Neural progenitor cell (in vitro differentiated cells): ENCODE measurements at places on chromosomes 13 and 19.
A peak's percentile ranks its signal among the peaks of the same experiment; 100 is the strongest.

DNA sequence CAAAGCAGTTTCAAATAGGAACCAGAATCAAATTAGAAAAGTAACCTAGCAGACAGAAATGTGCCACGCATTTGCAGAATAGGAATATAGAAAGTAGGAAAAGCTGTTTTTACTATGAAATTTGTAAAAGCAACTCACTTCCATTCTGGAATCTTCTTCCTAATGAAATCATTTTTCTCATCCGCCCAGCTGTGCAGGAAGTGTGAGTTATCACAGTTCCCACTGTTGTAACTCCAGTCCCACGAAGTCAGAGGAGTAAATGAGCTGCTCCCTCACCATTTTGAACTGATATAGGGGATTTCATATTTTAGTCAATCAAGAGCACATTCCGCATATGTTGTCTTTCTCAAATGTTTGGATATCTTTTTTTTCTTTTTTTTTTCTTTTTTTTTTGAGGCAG, 230.8 kb downstream of the TBC1D4 start:
- no peak for DNase-seq

- no peak for DNase-seq
Observed at GRCh38 chr19:18308948-18309325, 13.9 kb downstream of the LSM4 start.

DNA sequence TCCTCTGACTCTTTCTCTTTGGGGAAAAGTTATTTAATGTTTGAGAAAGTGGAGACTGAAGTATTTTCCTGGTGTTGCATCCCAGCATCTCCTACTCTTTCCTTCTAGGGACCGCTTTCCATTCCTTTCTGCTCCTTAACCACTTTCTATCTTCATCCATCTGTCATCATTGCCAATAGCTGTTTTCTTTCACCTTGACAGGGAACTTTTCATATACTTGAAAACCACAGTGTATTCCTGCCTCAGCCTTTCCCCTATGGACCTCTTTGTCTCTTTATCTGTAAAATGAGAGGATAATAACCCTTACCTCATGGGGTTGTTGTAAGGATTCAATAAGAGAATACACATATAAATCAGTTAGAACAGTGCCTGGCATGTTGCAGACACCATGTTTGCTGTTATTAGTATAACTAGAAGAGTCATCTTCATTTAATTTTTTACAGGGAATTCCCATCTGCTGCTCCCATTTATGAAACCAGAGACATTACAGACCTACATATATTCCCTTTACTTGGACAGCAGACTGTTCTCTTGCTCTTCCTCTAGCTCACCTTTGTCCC, 31.8 kb downstream of the LCP1 start:
- DNase-seq: no peak

DNA sequence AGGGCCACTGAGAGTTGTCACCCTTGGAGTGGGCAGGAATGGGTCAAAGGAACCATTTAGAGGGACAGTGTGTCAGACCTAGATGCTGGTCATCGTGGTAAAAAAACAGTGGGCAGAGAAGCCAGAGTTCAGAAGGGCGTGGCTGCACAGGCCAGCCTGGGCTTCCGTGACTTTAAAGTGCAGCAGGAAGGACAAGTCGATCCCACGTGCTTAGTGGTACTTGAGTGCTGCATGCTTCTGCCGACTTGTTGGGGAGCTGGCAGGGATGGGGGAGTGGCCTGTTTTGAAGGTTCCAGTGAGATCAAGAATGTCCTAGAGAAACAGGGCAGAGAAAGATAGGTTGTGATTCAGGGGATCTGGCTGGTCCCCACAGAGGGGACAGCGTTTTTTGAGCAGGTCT, 17.0 kb downstream of the LYL1 start:
- no peak for DNase-seq

GRCh38 chr19:46366620-46367292, 19.9 kb downstream of the PPP5C start:
- DNase-seq: no peak

DNA sequence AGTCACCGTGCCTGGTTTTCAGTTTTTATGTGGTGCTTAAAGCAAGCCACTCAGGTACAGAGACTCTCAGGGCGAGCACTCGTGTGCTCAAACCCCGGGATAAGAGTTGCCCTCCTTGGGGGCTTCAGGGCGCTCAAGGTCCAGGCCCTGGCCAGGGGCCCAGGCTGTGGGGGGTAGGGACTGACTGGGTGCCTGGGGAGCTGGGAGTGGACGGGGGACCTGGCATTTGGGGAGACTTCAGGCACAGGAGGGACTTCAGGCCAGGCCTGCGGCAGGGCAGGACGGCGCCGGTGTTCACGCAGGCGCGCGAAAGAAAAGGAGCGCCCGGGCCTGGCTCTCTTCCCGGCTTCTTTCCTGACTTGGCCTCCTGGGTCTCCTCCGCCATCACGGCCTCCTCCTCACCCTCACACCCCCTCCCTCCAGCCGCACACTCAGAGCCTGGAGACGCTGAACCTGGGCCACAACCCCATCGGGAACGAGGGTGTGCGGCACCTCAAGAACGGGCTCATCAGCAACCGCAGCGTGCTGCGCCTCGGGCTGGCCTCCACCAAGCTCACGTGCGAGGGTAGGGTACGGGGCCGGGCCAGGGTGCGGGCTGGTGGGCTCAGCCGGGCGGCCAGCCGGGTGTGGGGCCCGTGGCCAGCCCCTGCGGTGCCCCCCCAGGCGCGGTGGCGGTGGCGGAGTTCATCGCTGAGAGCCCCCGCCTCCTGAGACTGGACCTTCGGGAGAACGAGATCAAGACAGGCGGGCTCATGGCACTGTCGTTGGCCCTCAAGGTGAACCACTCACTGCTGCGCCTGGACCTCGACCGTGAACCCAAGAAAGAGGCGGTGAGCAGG, 16.1 kb downstream of the NKPD1 start:
- DNase-seq: no peak

- DNase-seq: no peak
Observed at GRCh38 chr13:31052478-31052877, 109.2 kb downstream of the HSPH1 start.

DNA sequence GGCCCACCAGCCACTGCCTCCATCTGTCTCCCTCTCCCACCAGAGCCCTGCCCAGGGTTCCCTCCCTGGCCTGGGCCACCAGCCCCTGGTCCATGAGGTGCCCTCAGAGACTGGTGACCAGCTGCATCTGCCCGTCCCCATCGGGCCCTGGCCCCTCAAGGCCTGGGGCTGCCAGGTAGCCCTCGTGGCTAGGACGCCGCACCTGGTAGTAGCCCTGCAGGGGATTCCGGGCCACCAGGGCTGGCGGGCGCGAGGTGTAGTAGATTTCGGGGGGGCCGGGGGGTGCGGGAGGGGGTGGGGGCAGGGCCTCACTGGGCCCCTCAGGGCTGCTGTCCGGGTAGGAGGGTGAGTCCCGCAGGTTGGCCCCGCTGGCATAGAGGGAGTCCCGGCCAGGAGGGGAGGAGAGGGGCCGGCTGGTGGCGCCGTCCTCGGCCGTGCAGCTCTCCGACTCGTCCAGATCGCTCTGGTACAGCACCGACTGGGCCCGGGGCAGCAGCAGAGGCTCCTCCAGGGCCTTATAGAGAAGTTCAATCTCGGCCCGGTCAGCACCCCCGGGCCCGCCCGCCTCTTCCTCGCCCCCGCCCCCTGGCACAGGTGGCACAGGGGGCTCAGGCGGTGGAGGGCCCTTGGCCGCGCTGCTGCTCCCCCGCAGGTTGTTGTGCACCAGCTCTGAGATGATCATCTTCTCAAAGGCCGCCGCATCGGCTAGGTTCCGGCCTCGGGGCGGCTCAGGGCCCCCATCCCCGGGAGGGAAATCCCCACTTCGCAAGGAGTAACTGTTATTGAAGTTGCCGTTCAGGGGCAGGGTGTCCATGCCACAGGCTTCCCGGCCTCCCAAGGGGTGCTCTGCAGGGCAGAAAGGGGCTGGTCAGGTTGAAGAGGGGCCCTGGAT, 14.6 kb upstream of the ASF1B start:
- DNase-seq: no peak

- no peak for DNase-seq
Observed at GRCh38 chr19:10206226-10206885, 11.6 kb upstream of the DNMT1 start.

- DNase-seq: no peak
Observed at GRCh38 chr13:41402691-41403511, 54.4 kb upstream of the RGCC start.

- DNase-seq: no peak
Observed at GRCh38 chr19:9641810-9642209, 20.8 kb upstream of the ZNF561 start.

GRCh38 chr13:24683838-24684599, 3.8 kb downstream of the ATP12A start:
- DNase-seq: peak; percentile 88

DNA sequence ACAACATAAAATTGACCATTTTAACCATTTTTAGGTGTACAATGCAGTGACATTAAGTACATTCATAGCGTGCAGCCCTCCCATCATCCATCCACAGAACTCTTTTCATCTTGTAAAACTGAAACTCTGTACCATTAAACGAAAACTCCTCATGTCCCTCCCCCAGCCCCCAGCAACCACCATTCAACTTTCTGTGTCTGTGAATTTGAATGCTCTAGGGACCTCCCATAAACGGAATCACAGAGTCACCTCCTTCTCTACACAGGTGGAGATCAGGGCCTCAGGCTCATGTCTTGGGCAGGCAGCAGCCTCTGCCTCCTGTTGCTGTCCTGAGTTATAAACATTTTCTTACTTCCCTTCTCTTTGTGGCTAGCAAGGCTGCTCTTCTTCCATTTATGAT, 7.3 kb upstream of the CCNE1 start:
- DNase-seq: no peak

GRCh38 chr13:59641261-59641660, 522.5 kb downstream of the DIAPH3 start:
- DNase-seq: peak; percentile 22

GRCh38 chr13:32025730-32026129, 5.8 kb upstream of the FRY start:
- DNase-seq: peak; percentile 93

DNA sequence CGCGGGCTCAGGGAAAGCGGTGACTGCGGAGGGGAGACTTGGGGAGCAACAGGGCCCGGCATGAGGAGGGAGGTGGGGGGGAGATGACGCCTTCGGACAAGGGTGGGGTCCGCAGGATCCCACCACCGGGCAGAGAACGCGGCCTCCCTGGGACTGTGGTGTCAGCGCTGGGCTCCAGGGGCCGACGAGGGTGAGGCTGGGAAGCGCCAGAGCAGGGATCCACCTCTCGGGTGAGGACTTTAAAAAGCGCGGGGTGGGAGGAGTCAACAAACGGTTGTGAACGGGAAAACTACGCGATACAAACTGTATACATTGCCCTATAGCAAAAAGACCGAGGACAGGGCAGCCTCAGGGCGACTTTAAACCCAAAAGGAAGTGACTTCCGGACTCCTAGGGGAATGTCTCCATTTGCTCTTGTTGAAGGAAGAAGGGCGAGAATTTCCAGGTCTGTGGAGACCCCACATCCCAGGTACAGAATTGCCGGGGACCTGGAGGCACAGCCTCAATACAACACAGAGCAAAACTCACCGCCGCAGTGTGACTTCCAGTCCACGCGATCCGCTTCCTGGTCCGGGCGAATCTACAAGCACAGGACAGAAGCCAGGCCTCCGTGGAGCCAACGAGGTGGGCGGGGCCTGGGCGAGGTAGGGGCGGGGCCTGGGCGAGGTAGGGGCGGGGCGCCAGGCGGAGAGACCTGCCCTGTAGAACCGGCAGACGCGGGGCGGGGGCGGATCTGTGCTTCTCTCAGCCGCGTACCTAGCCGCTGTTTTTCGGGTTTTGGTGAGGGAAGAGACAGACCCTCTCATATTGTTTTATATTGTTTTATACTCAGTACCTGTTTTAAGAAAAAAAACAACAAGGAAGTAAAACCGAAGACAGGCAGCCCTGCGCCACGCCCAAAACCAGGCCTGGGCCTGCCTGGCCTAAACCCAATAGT, at the start of gene ZNF888:
ZNF888 (minus strand) TSS at position 588 of the 937 bp plus-strand sequence. CDS start 5,555 bp downstream, outside the sequence.
- DNase-seq: peak; percentile 92

GRCh38 chr19:1264801-1265614, 4.1 kb upstream of the CIRBP start:
- DNase-seq: peak; percentile 86

- DNase-seq: no peak
Observed at GRCh38 chr13:97339019-97339987, 94.7 kb upstream of the RAP2A start.

GRCh38 chr19:18437491-18438330, at the start of gene ISYNA1:
Gene ISYNA1 (minus strand): TSS chr19:18438133. CDS start chr19:18437979, 154 bp downstream.
- peak; percentile 85 for DNase-seq

DNA sequence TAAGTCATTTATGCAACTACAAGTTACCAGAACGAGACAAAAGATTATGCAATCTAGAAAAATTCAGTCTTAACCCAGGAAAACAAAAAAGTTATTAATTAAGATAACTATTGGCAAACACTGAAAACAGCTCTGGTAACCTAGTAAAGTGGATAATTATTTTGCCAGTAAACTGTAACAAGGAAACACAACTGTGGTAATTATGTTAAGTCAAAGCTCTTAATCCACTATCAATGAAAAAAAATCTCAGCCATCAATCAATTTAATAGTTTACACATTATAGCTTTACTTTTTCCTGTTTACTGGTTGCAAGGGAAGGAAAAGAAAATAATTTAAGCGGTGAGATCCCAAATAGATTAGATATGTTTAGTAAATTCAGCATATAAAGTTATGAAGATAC, 11.2 kb downstream of the EXOSC8 start:
- no peak for DNase-seq

- no peak for DNase-seq
Observed at GRCh38 chr13:58855283-58855682, 1223.7 kb downstream of the PCDH17 start.

GRCh38 chr19:55257461-55258420, 1.1 kb downstream of the PPP6R1 start:
- peak; percentile 34 for DNase-seq

DNA sequence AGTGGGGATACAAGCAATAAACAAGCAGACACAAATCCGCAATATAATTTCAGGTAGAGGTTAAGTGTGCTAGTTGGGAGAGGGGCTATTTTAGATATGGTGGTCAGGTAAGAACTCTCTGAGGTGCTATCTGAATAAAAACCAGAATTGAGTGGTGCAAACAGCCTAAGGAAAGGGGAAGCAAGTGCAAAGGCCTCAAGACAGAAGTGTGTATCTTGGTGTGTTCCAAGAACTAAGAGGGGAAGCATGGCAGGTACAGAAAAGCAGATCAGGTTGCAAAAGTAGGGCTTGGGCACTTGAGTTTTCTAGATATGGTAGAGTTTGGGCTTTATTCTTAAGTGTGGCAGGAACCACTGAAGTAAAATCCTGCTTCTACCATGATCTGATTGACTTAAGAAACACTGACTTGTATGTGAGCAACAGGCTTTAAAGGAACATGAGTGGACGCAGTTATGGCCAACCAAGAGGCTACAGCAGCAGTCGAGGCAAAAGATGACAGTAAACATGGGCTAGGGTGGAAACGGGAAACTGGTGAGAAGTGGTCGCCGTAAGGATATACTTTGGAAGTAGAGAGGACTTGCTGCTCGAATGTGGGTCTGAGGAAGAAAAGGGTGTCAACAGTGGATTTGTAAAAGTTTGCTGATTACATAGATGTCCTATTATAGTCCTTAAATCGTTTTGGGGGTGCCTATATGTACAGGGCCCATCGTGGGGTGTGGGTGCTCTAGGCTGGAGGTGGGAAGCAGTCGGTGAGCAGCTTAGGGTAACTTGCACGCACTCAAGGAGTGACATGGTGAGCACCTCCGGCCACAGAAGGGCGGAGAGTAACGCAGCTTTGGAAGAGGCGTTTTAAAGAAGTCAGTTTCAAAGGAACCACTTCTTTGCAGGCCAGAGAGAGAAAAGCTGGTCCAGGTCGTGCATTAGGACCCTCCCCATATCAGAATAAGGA, 677 bp downstream of the TGDS start:
- DNase-seq: peak; percentile 40

- DNase-seq: no peak
Observed at GRCh38 chr13:21948769-21949474, 278.0 kb downstream of the FGF9 start.
